Bronchial smooth muscle cell (primary cell): ENCODE measurements at places on chromosomes 2 and 18. TPM values are rescaled to one million over a fixed set of nuclear protein-coding genes. Genes with fewer than 3 reads are reported as not detected.

RAD51AP2 gene
- total RNA-seq, result not detected in 2 replicates

ADCY3 gene
- 41.9 and 67.2 TPM in 2 replicates for total RNA-seq

XDH gene
- total RNA-seq, result 0.16 and 0.17 TPM in 2 replicates

ALK gene
- under 0.01 and 0.16 TPM in 2 replicates for total RNA-seq

MYO3B gene
- total RNA-seq, result 0.09 and 0.16 TPM in 2 replicates

HES6 gene
- total RNA-seq, result 0.34 and 0.47 TPM in 2 replicates

DSG1 gene
- total RNA-seq, result not detected in 2 replicates

SPATA3 gene
- not detected in 2 replicates for total RNA-seq

SATB2 gene
- 28.8 and 42.9 TPM in 2 replicates for total RNA-seq

NEU2 gene
- total RNA-seq, result not detected in 2 replicates

FHOD3 gene
- total RNA-seq, result 4.3 and 12.9 TPM in 2 replicates

DPY30 gene
- total RNA-seq, result 58.0 and 68.9 TPM in 2 replicates

MRO gene
- total RNA-seq, result 0.09 and 0.32 TPM in 2 replicates

ACTG2 gene
- total RNA-seq, result 0.60 and 0.95 TPM in 2 replicates

HOXD11 gene
- not detected in 2 replicates for total RNA-seq

CFAP221 gene
- total RNA-seq, result not detected in 2 replicates

ZNF396 gene
- total RNA-seq, result 1.4 and 2.2 TPM in 2 replicates

SPDYA gene
- total RNA-seq, result 0.86 and 1.3 TPM in 2 replicates

DPYSL5 gene
- not detected in 2 replicates for total RNA-seq

REG1B gene
- total RNA-seq, result not detected in 2 replicates

INHBB gene
- not detected in 2 replicates for total RNA-seq

CCDC85A gene
- 0.32 TPM in 1 of 2 replicates, not detected in the other for total RNA-seq

TRABD2A gene
- total RNA-seq, result 3.5 and 6.8 TPM in 2 replicates

RNF152 gene
- 3.1 and 18.3 TPM in 2 replicates for total RNA-seq

TMEM182 gene
- 2.1 and 2.5 TPM in 2 replicates for total RNA-seq

MAL gene
- 0.16 and 0.17 TPM in 2 replicates for total RNA-seq

GRHL1 gene
- total RNA-seq, result 0.16 and 0.52 TPM in 2 replicates

ACOXL gene
- not detected in 2 replicates for total RNA-seq

PNPT1 gene
- 7.6 and 15.9 TPM in 2 replicates for total RNA-seq

CNGA3 gene
- 0.16 TPM in 1 of 2 replicates, not detected in the other for total RNA-seq

GDF7 gene
- under 0.01 TPM in 2 replicates for total RNA-seq

SIX3 gene
- total RNA-seq, result not detected in 2 replicates

OBSL1 gene
- 30.7 and 54.0 TPM in 2 replicates for total RNA-seq

NCKAP1 gene
- total RNA-seq, result 66.2 and 118 TPM in 2 replicates

UPP2 gene
- total RNA-seq, result 0.09 TPM in 1 of 2 replicates, not detected in the other

CD207 gene
- total RNA-seq, result 0.09 TPM in 1 of 2 replicates, not detected in the other

NMUR1 gene
- 0.09 TPM in 1 of 2 replicates, not detected in the other for total RNA-seq

CHST10 gene
- 4.9 and 6.3 TPM in 2 replicates for total RNA-seq

EFHD1 gene
- not detected in 2 replicates for total RNA-seq

UGT1A3 gene
- total RNA-seq, result not detected in 2 replicates

CHRND gene
- not detected in 2 replicates for total RNA-seq
